CD4-positive, alpha-beta T cell treated with Interleukin-10 for 1 hour (primary cell): ENCODE measurements at places on chromosomes 3 and 15.

DNA sequence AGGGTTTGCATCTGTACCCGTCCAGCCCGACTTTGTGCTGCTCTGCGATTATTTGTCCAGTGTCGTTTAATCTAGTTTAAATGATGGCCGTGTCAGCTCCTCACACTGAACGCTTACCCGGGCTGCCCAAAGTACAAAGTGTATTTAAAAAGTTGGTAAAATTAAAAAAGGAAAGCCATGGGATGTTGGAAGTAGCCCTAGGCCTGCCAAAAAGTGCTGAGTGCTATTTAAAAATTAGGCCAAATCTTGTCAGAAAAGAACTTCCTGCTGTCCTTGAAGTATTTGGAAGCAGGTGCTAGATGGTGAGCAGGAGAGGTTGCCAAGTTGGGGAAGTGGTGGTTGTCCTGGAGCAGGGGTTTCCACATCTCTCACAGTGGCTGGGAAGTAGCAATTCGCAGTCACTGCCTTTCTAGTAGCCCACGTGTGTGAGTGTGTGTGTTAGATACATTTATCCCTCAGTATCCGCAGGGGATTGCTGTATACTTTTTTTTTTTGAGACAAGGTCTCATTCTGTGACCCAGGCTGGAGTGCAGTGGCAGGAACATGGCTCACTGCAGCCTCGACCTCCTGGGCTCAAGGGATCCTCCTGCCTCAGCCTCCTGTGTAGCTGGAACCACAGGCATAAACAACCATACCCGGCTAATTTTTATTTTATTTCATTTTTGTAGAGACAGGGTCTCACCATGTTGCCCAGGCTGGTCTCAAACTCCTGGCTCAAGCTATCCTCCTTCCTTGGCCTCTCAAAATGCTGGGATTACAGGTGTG lies 664 bp downstream of the PPCDC start:
- DNase-seq: peak; percentile 19

GRCh38 chr15:66783314-66783713 lies 81.3 kb downstream of the SMAD6 start:
- no peak for DNase-seq

GRCh38 chr3:69368129-69368741 lies 17.7 kb downstream of the FRMD4B start:
- peak; percentile 39 for DNase-seq

DNA sequence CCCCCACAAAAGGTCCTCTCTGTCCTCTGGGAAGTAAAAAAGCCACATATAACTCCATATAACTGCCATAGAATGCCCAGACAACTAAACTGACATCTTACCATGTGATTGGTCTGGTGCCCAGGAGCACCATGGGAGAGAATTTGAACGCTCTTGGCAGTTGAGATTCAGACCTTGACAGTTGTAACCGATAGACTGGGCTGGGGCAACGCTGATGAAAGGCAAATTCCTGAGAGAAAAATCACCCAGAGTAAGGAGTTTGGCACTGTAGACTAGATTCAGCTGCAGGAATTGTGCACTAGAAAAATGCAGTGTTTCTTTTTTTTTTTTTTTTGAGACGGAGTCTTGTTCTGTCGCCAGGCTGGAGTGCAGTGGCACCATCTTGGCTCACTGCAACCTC lies 240.5 kb downstream of the SOX2 start:
- DNase-seq: no peak

DNA sequence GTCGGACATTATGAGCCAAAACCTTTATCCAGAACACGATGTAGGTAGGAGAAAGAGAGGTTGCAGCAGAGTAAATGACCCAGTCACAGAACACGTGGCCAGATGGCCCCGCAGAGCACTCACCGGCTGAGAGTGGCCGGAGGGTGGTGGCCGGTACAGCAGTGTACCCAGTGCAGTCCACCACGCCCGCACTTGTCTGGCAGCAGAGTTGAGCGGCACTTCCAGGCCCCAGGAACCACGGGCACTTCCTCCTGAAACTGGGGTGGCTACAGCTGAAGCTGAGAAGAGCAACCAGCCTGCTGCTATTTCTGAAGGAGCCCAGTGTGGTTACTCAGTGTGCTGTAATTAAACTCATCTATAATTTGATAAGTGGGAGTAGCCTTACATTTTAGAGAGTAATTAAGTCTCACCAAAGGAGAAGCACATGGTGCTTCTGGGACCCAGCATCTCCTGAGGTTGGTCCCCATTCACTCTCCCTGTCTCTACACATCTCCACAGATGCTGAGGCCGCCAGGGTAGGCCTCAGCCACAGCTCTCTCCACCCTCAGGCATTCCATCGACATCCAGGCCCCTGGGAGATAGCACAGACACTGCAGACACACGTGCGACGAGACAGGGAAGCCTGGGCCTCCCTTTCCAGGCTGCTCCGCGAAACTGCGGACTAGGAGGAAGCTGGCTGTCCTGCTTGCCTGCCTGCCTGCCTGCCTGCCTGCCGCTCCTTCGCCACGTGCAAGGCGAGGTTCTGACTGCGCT lies 49.8 kb downstream of the BDH1 start:
- no peak for DNase-seq

GRCh38 chr3:933326-933725 lies 159.5 kb upstream of the CNTN6 start:
- DNase-seq: no peak
